ENCODE measurements at places on chromosomes 13 and 19.

- DNase-seq, result peak; percentile 77
Measured at GRCh38 chr13:52809310-52809769, 39.1 kb downstream of the PCDH8 start.

- DNase-seq, result peak; percentile 77
Measured at GRCh38 chr19:13277104-13277809, 127.0 kb downstream of the IER2 start.

DNA sequence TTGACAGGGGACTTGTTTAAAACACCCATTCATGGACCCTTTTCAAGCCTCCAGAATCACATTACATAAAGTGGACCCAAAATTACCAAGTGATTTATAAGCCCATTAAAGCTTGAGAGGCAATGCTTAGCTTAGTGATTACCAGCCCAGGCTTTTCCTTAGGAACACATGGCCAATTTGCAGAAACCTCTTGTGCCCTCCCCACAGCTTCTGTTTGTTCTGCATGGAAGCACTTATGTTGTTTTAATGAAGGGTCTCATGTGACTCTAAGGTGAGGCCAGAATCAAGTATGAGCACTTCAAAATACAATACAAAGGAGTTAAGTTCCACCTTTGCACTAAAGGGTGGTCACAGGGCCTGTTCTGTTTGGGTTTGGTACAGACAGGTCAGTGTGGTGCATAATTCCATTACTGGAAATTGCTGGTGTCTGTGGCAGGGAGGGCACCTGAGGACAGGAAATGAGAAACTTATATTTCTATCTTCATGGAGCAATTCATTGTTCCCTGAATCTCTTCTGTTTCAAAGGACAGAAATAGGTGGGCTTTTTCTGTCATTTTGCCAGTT, 15.3 kb downstream of the ZNF486 start:
- no peak for DNase-seq

- no peak for DNase-seq
Measured at GRCh38 chr13:50077431-50077830, 62.2 kb downstream of the KCNRG start.
